ENCODE measurements at places on chromosomes 2 and 18.

DNA sequence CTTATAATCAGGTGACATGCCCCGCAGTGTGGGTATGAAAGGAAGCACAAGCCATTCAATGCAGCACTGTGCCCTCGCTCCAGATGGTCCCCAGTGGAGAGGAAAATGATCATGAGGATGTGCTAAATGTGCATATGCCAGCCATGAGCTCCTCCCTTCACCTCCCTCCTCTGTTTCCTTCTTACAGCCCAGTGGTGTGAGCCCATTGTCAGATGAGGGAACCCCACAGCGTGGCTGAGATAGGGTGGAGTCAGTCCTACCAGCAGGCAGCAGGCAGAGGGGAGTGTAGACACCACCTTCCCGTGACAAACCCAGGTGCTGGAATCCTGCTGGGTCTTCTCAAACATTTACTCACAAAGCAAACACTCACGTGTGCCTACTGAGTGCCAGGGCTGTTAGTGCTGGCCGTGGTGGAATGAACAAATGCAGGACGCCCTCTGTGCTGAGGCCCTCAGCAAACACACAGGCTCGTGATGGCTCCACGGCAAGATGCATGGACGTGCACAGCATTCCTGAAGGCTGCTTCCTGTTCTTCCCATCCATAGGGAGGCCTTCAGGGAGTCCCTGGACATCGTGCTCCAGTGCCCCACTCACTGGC is 181.7 kb upstream of the TPO start:
- no peak for DNase-seq

DNA sequence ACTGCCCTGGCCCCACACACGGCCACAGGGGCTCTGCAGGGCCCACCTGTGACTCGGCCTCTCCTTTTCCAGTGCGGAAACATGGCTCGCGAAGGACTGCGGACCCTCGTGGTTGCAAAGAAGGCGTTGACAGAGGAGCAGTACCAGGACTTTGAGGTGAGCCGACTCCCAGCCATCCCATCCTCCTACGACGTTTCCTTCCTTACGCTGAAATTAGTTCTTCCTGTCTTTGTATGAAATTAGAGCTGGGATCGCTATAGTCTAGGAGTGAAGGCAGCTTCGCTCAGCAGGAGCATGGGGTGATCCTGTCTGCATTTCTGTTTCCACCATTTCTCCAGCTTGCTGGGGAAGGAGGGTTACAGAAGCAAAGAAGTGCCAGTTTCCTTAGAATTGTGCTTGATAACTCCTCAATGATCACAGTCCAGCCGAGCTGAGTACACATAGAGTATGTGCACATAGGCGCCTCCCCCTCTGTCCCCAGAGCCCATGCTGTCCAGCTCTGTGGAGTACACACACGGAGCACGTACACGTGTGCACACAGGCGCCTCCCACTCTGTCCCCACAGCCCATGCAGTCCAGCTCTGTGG is 59.1 kb upstream of the NFATC1 start:
- DNase-seq, result no peak

DNA sequence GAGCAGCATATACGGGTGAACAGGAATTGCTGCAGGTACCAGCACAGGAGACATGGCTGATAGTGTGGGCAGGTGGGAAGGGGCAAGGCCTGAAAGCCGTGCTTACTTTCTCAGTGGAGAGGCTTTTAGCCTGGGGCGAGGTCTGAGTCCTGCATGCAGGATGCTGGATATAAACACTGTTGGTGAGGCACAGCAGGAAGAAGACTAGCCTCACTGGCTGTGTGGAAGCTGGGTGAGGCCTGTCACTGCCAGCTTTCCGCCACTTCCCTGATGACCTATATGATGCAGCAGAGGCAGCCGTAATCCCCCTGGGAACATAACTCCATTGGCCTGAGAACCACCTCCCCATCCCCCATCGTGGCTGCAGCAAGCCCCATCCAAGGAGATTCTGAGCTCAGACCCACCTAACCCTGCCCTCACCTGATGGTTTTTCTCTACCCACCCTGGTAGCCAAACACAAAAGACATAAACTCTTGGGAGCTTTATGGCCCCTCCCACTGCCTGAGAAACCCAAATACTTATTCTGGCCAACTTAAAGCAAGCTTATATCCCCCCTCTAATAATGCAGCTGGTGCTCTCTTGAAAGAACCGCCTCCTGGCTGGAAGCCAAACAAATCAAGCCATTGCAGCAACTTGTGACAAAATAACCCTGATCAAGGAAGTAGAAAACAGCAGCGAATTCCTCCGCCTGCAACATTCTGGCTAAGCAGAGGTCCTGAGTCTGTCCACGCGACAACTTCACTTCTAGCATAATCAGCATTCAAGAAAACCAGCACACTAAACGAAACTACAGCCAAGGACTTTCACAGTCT is 54.6 kb upstream of the DSC1 start:
- no peak for DNase-seq

- DNase-seq, result peak; percentile 19
These were observed 17.9 kb upstream of the VPS4B start for GRCh38 chr18:63440219-63440618.

DNA sequence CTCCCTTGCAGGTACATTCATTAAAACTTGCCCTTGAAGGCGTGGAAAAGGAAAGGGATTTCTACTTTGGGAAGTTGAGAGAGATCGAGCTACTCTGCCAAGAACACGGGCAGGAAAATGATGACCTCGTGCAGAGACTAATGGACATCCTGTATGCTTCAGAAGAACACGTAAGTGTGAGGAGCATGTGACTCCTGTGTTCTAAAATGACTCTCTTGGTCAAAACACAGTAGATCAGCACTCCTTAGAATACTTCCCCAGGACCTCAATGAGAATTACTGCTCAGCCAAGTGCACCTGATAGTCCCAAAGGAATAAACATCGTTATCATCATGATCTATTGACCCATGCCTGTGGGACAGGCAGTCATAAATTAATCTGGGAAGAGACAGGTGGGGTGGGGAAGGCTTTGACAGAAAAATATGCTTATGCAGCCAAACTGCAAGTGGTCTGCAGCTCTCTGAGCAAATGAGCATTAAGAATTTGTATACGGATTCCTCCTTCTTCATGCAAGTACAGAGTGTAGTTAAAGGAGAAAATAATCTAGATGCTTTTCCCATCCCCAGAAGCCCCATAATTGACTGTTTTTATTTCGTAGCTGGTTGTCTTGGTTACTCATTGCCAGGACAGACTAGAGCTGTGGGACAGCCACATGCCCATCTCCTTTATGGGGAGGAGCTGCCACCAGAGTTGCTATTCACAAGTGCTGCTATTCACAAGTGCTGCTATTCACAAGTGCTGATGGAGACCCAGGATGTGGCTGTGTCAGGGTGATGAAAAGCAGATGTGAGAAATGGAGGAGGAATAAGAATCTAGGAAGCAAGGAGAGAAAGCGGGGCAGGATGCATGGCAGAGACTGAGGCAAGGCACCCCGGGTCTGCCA is 91.0 kb downstream of the MAPRE2 start:
- no peak for DNase-seq

DNA sequence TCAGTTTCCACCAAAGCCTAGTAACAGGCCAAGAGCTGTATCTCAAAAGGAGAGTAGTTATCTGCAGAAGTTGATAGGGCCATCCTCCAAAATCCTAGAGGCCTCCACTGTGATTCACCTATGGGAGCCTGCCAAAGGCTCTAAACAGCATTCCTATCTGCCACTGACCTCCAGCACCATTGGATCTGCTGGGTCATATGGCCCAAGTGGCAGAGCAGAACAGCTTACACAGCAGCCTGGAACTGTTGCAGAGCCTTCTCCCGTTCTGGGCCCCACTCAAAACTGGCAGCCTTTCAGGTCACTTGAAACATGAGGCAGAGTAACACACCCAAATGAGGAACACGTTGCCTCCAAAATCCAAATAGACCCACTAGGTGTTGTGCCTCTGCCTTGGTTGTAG is 345.2 kb upstream of the RND3 start:
- no peak for DNase-seq

DNA sequence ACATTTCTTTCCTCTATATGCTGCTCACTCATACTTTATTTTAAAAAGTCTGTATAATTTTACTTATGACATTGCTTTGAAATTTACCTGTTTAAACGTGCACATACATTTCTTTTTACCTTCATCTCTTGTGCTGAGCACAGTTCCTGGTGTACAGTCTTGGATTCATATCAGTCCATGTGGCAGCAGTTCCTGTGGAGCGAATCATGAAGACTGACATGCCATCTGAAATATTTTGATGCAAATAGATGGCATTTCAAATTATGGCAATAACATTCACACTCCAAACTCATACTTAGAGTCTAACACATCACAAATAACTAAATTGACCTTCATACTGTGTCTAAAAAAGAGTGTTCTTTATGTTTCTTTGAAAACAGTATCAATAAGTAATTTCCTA is 90.3 kb upstream of the CDH2 start:
- no peak for DNase-seq

GRCh38 chr2:177211169-177211568 is 1.4 kb upstream of the HNRNPA3 start:
- DNase-seq, result no peak

- no peak for DNase-seq
These were observed 32.9 kb upstream of the GLI2 start for GRCh38 chr2:120702801-120703200.

GRCh38 chr18:8367217-8367988 is 241.8 kb upstream of the RAB12 start:
- no peak for DNase-seq

DNA sequence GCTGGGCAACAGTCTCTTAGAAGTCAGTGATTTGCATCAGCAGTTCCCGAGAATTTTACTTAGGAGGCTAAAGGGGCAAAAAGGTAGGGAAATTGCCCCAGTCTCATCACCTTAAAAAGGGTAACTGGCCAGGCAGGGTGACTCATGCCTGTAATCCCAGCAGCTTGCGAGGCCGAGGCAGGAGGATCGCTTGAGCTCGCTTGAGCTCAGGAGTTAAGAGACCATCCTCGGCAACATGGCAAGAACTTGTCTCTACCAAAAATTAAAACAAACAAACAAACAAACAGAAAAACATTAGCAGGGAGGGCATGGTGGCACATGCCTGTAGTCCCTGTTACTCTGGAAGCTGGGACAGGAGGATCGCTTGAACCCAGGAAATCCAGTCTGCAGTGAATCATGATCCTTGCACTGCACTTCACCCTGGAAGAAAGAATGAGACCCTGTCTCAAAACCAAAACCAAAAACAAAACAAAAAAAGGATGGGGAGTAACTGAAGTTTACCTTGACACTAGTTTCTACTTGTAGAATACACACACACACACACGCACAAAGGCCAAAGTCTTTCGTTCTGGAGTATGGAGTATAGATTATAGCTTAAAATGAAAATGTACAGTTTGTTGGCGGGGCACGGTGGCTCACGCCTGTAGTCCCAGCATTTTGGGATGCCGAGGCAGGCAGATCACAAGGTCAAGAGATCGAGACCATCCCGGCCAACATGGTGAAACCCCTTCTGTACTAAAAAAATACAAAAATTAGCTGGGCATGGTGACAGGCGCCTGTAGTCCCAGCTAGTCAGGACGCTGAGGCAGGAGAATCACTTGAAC is 2.7 kb upstream of the GEMIN6 start:
- no peak for DNase-seq

DNA sequence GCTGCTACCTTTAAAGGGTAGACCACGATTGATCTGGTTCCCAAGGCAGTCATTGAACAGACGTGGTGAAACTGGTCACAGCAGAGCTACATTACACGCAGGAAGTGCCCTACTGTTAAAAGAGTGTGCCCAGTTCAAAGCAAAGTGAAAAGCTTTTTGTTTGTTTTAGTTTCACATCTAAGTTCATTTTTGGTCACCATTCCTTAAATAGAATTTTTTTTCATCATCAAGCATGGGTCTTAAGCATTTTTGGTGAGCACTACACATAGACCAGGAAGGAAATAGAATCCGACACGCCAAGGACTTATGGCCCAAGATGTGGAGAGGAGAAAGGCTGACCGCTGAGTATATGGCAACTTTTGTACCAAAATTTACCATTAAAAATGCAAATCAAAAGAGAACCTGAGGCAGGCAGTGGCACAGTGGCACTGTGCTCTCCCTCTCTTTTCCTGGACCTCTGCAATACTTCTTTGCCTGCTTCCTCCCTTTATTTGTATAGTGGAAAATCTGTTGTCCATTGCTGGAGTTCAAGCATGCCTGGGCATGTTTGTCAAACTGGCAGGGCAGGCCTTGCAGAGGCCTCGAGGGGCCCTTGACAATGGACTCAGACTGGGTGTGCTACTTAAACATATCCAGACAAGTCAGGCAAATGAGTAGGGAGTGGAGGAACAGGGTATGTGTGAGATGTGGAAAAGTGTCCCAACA is 42.6 kb upstream of the HNRNPA3 start:
- DNase-seq, result no peak

GRCh38 chr18:57026316-57026715 is 120.6 kb upstream of the BOD1L2 start:
- DNase-seq, result no peak

DNA sequence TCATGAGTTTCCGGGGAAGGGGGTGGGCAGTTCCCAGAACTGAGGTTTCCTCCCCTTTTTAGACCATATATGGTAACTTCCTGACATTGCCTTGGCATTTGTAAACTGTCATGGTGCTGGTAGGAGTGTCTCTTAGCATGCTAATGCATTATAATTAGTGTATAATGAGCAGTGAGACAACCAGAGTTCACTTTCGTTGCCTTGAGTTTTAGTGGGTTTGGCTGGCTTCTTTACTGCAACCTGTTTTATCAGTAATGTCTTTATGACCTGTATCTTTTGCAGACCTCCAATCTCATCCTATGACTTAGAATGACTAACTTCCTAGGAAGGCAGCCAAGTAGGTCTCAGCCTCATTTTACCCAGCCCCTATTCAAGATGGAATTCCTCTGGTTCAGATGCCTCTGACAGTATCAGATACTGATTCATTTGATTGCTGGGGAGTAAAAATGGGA is 447.3 kb downstream of the XIRP2 start:
- no peak for DNase-seq

DNA sequence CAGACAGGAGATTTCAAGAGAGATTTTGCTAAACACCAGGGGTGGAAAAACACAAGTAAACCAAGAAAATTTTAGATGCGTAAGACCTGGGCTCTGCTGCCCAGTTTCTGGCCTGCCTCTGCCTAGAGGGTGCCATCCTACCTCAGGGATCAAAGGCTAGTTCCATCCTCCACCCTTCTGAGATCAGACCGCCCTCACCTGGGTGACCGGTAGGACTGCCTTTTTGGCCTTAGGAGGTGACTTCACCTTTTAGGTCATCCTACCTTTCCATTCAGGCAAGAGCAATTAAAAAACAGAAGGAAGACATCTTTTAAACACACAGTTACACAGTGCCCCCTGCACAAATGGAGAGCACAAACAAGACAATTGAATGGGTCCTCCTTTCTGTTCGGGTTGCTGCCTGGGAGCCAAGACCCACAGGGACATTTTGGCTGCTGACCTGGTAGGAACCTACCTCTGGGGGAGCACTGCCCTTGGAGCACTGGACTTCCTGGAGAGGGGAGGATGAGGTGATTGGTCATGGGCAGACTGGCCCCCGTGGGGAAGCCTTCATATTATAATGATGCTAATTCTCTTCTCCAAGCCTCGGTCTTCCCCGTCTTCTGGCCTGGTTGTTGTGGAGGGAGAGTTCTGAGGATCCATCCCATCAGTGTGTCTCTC is 3.1 kb downstream of the PSD4 start:
- DNase-seq, result no peak

GRCh38 chr2:209960045-209960444 is 42.4 kb upstream of the RPE start:
- no peak for DNase-seq

Data from left ventricle myocardium inferior (tissue), 1 donor.